ENCODE measurements at places on chromosomes 13 and 19. TPM values are rescaled to one million over a fixed set of nuclear protein-coding genes. Genes with fewer than 3 reads are reported as not detected.

DNA sequence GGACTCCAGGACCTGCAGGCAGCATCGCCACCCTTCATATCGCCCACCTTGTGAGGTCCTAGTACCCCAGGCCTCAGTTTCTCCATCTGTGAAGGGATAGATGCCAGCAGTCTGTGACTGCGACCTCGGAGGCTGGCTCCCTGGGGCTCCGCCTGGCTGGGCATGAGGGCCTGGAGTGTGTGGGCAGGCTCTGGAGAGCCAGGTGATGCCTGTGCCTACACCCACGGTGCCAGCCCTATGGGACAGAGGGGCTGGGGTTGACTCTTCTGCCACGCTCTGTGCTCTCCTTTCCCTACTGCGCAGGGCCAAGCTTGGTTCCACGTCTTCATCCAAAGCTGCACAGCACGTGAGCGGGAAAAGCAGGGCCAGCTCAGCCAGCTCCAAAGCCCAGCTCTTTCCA lies 26.0 kb upstream of the NFIC start:
- no peak for DNase-seq

DNA sequence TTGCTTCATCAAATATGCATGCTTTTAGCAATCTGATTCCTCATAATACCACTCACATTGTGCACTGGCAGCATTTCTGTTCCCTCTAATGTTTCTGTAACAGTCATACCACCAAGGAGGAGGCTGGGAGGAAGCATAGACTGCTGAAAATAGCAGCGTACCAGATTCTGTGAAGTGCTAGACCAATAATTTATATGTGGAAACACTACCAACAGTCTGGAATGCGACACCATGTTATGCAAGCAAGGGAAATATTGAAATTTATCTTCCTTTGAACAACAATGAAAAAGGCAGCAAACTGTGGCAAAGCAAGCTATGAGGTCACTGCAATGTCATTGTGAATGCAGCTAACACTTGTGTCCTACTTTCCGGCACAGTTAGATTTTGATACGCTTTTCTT lies 1388.0 kb downstream of the EFNB2 start:
- no peak for DNase-seq

DNA sequence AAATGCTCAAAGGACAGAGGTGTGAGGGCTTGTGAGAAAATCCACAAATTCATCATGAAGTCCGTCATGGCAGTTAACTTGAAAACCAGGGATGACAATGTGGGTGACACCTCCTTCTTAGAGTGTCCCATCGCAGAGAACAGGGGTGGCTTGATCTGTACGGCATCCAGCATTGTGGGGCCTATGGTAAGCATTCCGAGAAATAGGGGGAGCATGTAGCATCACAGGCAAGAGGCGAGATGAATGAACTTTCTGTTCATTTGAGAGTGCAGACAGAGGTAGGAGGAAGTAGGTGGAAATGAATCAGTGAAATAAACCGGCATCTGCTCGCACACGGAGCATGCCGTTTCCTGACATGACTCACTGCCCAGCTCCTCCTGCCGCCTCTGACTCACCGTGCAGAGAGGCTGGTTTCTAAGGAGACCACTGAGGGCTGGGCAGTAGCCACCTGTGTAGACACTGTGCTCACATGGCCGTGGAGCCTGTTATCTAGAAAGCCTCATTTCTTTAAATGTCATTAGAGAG lies 339.0 kb downstream of the RFC3 start:
- DNase-seq = peak; percentile 18

TEX101 gene
- total RNA-seq = not detected

DNA sequence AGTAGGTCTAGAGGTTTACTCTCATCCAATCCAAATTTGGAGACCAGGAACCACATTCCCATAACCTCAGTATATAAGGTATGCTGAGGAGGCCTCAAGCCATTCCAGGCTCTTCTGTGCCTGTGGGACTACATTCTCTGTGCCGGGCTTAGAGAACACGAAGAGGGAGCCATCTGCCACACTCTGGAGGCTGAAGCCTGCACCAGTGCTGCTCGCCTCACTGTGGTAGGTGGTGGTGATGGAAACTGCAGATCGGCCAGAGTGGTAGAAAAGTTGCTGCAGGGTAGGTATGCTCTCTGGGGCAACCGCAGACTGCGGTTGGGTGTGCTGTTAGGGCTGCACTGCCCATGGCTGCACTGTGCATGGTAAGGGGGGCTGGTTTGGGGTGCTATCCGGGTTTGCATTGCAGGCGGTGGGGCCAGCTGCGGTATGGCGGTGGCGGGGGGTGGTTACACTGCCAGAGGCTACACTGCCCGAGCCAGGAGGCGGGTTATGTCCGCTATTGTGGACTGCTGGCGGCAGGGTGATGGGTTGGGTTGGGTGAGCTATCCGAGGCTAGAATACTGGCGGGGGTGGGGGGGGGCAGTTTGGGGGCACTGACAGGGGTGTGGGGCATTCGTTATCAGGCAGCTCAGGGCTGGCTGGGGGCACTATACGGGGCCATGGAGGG lies 145.0 kb downstream of the TNFRSF19 start:
- DNase-seq = no peak

- DNase-seq = no peak
Observed at GRCh38 chr13:95049772-95050171, 251.5 kb downstream of the ABCC4 start.

ABCC4 gene
- 9.2 TPM for total RNA-seq

ZNF229 gene
- total RNA-seq = 12.3 TPM

DNA sequence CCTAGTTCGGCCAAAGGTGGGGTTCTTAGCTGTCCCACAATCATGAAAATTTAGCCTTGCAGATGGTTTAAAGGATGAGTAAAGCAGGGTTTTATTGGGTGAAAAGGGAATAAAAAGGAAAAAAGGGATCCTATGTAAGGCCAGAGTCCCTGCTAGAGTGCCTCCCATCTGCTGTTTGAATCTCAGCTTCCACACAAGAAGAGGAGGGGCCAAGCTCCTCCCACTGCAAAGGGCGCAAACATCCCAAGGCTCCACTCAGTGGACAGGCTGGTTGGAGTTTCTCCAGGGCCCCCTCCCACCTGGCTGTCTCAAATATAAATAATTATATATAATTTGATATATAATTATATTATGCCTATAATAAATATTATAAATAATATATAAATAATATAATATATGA lies 1272.1 kb upstream of the PCDH20 start:
- DNase-seq = no peak

GRCh38 chr19:42143341-42144234 lies 11.3 kb upstream of the POU2F2 start:
- DNase-seq = peak; percentile 62

GRCh38 chr13:111883571-111884343 lies 183.2 kb upstream of the SOX1 start:
- no peak for DNase-seq

DNA sequence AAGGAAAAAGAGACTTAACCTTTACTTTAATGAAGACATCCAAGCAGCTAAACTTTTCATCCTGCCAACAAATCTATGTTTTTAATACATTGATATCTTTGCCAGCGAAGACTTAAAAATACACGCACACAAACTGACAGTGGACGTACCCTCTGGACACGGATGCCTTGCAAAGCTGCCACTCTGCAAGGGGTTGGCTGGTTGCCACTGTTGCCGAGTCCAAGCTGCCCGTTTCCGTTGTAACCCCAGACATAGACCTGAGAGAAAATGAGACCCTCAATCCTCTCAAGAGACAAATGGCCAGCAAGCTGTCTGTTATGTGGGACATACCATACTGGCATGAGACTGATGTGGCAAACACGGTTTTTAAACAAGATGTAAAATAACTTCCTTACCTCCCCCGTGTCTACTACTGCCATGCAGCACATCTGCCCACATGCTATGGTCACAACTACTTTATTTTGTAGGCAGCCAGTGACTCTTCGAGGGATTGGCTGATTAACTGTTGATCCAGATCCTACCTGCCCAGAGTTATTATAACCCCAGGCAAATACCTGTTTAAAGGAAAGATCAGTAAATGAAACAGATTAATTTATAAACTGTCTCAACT lies 21.2 kb downstream of the RCBTB2 start:
- peak; percentile 28 for DNase-seq

- DNase-seq = no peak
Observed at GRCh38 chr13:22662771-22663170, 518.0 kb upstream of the SGCG start.

GRCh38 chr13:113900646-113901045 lies 36.8 kb upstream of the GAS6 start:
- DNase-seq = no peak

GRCh38 chr13:85819513-85819912 lies 20.3 kb upstream of the SLITRK6 start:
- no peak for DNase-seq

NKPD1 gene
- total RNA-seq = 1.2 TPM

DNA sequence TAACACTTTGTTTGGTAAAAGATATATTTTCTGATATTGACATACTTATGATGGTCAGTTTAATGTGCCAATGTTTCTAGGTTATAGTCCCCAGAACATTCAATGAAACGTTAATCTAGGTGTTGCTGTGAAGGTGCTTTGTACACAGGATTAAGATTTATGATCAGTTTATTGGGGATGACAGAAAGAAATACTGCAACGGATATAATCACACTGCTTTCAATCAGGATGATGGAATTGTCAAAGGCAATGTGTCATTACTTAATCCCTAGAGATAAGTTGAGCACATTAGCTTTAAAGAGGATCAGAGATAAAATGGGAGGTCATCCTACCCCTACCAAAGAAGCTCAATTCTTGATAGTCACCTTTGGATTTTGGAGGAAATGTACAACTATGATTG lies 12.4 kb upstream of the SIGLEC12 start:
- DNase-seq = no peak

DNA sequence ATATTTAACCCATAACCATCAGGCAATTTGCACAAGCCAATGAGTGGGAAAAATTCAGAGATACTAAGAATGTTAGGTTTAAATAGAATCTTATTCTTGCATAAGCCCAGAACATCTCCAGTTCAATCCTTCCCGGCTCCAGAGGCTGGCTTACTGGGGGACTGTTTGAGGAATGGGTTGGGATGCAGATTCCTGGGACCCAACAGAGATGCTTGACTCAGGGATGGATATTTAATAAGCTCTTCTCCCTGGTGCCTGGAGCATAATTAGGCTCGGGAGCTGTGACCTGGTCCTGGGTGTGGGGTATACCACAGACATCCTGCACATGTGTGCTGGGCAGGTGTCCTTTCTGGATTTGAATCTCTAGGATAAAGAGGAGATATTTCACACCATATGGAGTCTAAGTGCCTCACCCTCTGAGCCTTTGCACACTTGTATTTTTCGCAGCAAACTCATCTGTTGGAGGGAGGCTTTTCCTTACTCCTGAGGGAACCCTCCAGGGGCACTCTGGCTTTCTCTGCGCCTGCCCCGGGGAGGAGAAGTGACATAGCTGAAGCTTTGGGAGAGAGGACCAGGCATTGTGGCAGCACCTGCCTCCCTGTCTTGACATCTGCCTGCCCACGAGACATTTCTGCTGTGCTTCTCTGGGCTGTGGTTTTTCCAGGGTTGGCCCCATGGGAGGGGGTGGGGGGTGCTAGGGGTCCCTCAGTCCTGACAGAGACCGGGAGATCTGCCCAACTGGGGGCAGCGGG lies 36.1 kb upstream of the ANKRD10 start:
- no peak for DNase-seq

DNA sequence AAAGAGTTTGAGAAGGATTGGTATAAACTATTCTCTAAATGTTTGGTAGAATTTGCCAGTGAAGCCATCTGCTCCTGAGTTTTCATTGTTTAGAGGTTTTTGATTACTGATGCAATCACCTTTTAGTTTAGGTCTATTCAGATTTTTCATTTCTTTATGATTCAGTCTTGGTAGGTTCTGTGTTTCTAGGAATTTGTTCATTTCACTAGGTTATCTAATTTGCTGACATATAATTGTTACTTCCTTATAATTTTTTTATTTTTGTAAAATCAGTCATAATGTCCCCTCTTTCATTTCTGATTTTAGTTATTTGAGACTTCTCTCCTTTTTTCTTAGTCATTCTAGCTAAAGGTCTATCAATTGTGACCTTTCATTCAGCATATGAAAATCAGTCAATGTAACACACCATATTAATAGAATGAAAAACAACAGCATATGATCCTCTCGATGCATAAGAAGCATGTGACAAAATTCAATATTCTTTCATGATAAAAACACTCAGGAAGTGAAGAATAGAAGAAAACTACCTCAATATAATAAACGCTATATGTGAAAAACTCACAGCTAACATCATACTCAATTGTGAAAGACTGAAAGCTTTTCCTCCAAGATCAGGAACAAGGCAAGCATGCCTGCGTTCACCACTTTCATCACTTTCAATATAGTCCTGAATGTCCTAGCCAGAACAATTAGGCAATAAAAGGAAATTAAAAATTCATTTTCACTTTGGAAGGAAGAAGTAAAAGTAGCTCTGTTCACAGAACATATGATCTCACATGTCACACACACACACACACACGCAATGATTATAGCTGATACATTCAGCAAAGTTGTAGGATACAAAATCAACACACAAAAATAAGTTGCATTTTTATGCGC lies 149.1 kb downstream of the COG6 start:
- no peak for DNase-seq

MTUS2 gene
- 11.2 TPM for total RNA-seq

GRCh38 chr19:43526884-43527859 lies at the start of gene ETHE1:
TSS of gene ETHE1 (minus strand) at chr19:43527201. CDS start at chr19:43527177, 24 bp downstream.
- peak; percentile 83 for DNase-seq

DNA sequence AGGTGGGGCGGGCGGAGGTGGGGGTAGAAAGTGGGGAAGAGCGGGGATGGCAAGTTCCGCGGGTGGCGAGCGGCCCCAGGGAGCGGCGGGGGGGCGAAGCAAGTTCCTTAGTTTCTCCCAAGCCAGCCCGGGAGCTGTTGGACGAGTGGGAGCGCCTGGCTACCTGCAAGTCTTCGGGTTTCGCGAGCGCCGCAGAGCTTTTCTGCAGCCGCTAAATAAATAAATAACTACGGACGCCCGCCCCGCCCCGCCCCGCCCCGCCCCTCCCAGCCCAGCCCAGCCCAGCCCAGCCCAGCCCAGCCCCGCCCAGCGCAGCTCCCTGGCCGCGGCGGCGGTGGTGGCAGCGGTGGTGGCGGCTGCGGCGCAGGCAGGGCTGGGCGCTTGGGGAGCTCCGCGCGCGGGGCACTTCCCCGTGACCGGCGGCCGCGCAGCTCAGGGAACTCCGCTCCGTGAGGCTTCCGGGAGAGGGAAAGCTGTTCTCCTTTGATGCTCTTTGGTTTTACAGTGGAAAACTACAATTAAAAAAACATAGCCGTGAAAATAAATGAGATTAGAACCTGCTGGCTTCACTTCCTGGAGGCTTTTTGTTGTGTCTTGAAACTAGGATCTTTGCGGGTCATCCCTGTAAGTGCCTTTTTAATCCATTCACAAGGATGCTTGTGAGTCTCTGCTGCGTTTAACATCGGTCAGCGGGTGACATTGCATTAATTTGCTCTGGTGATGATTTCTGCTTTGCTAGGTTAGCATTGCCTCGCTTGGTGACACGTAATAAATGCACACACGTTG lies at the start of gene UBE2L5:
Gene UBE2L5 (plus strand): TSS at position 440 of the 786 bp plus-strand sequence. CDS start 5,498 bp downstream, outside the sequence.
- peak; percentile 80 for DNase-seq

ZNF20 gene
- 1.6 TPM for total RNA-seq

Measured in tongue (tissue), 3 donors.